ENCODE measurements at places on chromosomes 3 and 15. TPM values are rescaled to one million over a fixed set of nuclear protein-coding genes. Genes with fewer than 3 reads are reported as not detected.
A peak's percentile ranks its signal among the peaks of the same experiment; 100 is the strongest.

DNA sequence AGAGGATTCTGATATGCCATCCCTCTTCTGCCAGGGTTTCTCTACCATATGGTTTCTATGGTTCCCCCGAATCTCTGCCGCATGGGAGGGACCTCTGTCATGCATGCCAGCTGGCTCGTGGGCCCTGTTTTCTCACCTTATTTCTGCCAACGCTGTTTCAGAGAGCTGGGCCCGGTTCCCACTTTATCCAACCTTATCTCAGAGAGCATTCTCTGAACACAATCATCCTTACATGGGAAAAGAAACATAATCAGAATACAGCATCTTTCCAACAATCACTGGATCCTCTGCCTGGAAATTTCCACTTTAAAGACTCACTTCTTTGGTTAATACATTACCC lies 234.5 kb upstream of the ZBTB20 start:
- DNase-seq = peak; percentile 13
- no peak overlapping the region for H3K4me3 ChIP-seq
- no peaks in the 10 kb centered on the region for H3K4me1 ChIP-seq
- H3K27ac ChIP-seq = no peak overlapping the region
- H3K36me3 ChIP-seq = no peaks in the 10 kb centered on the region
- H3K27me3 ChIP-seq = no peaks in the 10 kb centered on the region

GRCh38 chr3:2934541-2934940 lies 175.6 kb downstream of the IL5RA start:
- H3K27me3 ChIP-seq = no peaks in the 10 kb centered on the region
- DNase-seq = no peak
- H3K27ac ChIP-seq = no peak overlapping the region
- no peaks in the 10 kb centered on the region for H3K4me1 ChIP-seq
- no peaks in the 10 kb centered on the region for H3K36me3 ChIP-seq
- H3K4me3 ChIP-seq = no peak overlapping the region

The MEIS2 gene
- total RNA-seq = 74.2 TPM

The TMF1 gene
- 27.3 TPM for total RNA-seq

GRCh38 chr3:107208100-107208499 lies 169.1 kb upstream of the CCDC54 start:
- H3K27me3 ChIP-seq = no peaks in the 10 kb centered on the region
- peak; percentile 56 for DNase-seq
- peaks cover 23% of the 10 kb centered on the region for H3K4me1 ChIP-seq

DNA sequence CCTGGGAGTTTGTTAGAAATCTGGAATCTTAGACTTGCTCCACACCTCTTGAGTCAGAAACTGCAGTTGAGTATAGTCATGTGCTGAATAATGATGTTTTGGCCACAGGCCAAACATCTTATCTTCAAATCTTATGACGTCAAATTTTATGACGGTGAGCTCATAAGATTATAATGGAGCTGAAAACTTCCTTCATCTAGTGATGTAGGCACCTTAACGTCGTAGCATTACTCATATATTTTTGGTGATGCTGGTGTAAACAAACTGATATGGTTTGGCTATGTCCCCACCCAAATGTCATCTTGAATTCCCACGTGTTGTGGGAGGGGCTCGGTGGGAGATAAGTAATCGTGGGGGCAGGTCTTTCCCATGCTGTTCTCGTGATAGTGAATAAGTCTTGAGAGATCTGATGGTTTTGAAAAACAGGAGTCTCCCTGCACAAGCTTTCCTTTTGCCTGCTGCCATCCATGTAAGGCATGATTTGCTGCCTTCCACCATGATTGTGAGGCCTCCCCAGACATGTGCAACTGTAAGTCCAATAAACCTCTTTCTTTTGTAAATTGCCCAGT lies 268.0 kb upstream of the PROK2 start:
- H3K27ac ChIP-seq = no peak overlapping the region
- no peaks in the 10 kb centered on the region for H3K36me3 ChIP-seq
- DNase-seq = no peak
- no peaks in the 10 kb centered on the region for H3K4me1 ChIP-seq

- peaks cover 10% of the 10 kb centered on the region for H3K4me1 ChIP-seq
- H3K36me3 ChIP-seq = no peaks in the 10 kb centered on the region
- H3K27ac ChIP-seq = no peak overlapping the region
- DNase-seq = no peak
These were observed 6.5 kb downstream of the RRP9 start for GRCh38 chr3:51934991-51935885.

The CCR3 gene
- total RNA-seq = not detected

The FANCD2 gene
- 4.0 TPM for total RNA-seq

The DUOXA2 gene
- total RNA-seq = 0.17 TPM

DNA sequence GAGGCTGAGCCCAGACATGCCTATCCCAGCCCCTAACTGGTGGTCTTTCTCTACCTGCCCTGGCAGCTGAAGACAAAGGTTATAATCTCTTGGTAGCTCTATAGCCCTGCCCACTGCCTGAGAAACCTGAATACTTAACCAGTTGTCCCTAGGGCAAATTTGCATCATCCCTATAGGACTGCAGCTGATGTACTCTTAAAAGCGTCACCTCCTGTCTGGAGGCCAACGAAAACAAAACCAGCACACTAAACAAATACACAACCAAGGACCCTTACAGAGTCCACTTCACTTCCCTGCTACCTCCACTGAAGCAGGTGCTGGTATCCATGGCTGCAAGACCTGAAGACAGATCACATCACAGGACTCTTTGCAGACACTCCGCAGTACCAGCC lies 98.0 kb downstream of the KCNAB1 start:
- no peak for DNase-seq
- H3K4me3 ChIP-seq = no peak overlapping the region
- no peaks in the 10 kb centered on the region for H3K27me3 ChIP-seq

The CAV3 gene
- total RNA-seq = not detected

DNA sequence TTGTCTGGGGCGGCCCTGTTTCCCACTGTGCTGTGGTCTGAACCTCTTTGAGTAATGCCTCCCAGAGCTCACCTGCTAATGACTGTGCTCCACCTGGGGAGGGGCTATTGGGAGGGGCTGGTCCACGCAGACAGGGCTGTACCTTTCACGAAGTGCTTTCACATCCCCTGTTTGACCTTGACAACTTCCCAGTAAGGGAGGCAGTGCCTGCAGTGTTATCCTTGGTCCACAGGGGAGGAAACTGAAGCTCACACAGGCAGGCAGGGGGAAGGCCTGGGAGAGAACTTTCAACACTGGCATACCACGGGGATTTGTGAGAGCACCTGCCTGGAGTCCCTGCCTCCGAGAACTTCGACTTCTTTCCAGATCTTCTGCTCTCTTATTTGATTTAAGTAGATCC lies 91.2 kb downstream of the CACNA1D start:
- no peaks in the 10 kb centered on the region for H3K36me3 ChIP-seq
- no peak overlapping the region for H3K4me3 ChIP-seq
- DNase-seq = no peak
- H3K27ac ChIP-seq = no peak overlapping the region
- H3K27me3 ChIP-seq = no peaks in the 10 kb centered on the region

DNA sequence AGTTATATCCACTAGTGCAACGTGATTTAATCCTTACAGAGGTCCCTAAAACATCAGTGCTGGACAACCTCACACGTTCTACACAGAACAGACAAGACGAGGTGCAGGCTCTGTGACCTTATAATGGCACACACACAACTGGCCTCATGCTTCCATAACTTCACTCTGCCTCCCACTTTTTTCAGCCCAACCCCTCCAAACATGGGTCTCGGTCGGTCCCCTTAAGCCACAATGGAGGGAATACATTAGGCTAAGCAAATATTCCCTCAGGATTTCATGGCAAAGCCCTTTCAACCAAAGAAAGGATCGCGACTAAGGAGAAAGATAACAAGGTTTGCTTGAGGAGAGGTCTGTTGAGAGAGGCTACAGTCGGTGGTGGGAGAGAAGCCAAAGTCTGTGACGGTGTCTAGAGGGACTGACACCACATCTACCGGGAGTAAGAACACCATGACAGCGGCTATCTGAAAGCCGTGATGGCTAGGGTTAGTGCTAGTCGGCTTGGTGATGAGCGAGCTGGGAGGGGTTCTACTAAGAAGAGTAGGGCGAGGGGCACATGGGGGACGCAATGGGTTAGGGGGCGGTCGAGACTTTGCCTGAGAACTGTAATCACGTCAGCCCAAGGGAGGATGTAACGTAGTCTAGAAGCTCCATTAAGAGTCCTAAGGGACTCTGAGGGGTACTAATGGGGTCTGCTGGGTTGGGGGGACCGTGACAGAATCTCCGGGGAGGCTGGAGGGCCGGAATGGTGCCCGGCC lies 1.0 kb downstream of the MYO9A start:
- H3K4me3 ChIP-seq = peak overlapping the region; percentile 92
- H3K4me1 ChIP-seq = peaks cover 19% of the 10 kb centered on the region
- DNase-seq = peak; percentile 42
- H3K27me3 ChIP-seq = no peaks in the 10 kb centered on the region

DNA sequence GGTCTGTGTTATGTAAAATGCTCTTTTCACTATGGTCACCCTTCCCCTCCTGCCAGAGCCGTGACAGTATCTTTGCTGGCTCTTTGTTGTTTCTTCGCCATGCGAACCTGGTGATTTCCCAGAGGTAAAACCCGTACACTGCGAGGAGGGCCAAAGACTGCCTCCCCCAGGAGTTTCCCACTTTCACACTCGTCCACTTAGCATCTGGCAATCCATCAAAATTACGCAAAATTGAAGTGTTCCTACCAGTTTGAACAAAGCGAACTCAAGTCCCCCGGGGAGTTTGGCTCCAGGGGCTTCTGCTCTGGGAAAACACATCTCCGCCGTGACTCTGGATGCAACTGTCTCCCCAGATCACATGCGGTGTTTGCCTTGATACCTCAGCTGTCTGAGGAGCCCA lies 239.9 kb downstream of the FAM43A start:
- H3K4me3 ChIP-seq = no peak overlapping the region
- H3K27me3 ChIP-seq = no peaks in the 10 kb centered on the region
- DNase-seq = no peak
- H3K27ac ChIP-seq = no peak overlapping the region

- DNase-seq = no peak
- H3K27ac ChIP-seq = no peak overlapping the region
- no peaks in the 10 kb centered on the region for H3K36me3 ChIP-seq
- H3K4me1 ChIP-seq = no peaks in the 10 kb centered on the region
- H3K4me3 ChIP-seq = no peak overlapping the region
These were observed 65.3 kb upstream of the NANOGP8 start for GRCh38 chr15:35150361-35150760.

GRCh38 chr3:18033581-18034108 lies 291.2 kb upstream of the TBC1D5 start:
- no peaks in the 10 kb centered on the region for H3K4me1 ChIP-seq
- H3K27me3 ChIP-seq = no peaks in the 10 kb centered on the region
- no peaks in the 10 kb centered on the region for H3K36me3 ChIP-seq
- DNase-seq = no peak
- H3K4me3 ChIP-seq = no peak overlapping the region

DNA sequence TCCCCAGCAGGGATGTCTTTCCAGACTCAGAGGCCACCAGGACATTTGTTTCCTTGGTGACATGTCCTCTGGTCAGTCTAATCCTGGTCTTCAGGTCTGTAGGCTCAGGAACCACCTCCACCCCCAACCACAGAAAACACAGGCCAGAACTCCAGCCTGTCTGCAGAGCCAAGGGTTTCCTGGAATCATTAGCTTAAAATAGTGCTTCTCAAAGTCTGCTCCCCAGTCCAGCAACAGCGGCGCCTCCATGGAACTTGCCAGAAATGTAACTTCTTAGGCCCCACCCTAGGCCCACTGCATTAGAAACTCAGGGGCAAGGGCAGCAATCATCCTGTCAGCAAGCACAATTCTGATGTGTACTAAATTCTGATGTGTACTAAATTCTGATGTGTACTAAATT lies 20.0 kb downstream of the SLC28A1 start:
- no peaks in the 10 kb centered on the region for H3K27me3 ChIP-seq
- H3K4me3 ChIP-seq = no peak overlapping the region
- H3K4me1 ChIP-seq = peaks cover 19% of the 10 kb centered on the region
- no peak overlapping the region for H3K27ac ChIP-seq
- no peak for DNase-seq

- H3K27me3 ChIP-seq = no peaks in the 10 kb centered on the region
- DNase-seq = no peak
- no peaks in the 10 kb centered on the region for H3K4me1 ChIP-seq
- no peak overlapping the region for H3K4me3 ChIP-seq
- H3K27ac ChIP-seq = no peak overlapping the region
- H3K36me3 ChIP-seq = no peaks in the 10 kb centered on the region
These were observed 28.7 kb upstream of the HCN4 start for GRCh38 chr15:73397461-73397860.

The CMC1 gene
- 19.5 TPM for total RNA-seq

The ARL14 gene
- 0.19 TPM for total RNA-seq

GRCh38 chr15:23645371-23646164 lies 2.1 kb downstream of the MAGEL2 start:
- no peak overlapping the region for H3K4me3 ChIP-seq
- no peak for DNase-seq
- H3K27ac ChIP-seq = no peak overlapping the region
- peaks cover 10% of the 10 kb centered on the region for H3K27me3 ChIP-seq

- H3K27me3 ChIP-seq = no peaks in the 10 kb centered on the region
- H3K27ac ChIP-seq = no peak overlapping the region
- H3K36me3 ChIP-seq = no peaks in the 10 kb centered on the region
- H3K4me1 ChIP-seq = no peaks in the 10 kb centered on the region
- no peak overlapping the region for H3K4me3 ChIP-seq
These were observed 503.0 kb downstream of the NTRK3 start for GRCh38 chr15:87753539-87753938.

The HIGD2B gene
- not detected for total RNA-seq

The TMEM266 gene
- total RNA-seq = 23.1 TPM

The XCR1 gene
- total RNA-seq = not detected

- peak overlapping the region; percentile 93 for H3K27ac ChIP-seq
- H3K36me3 ChIP-seq = peaks cover 19% of the 10 kb centered on the region
- H3K4me1 ChIP-seq = peaks cover 34% of the 10 kb centered on the region
- no peak for DNase-seq
- no peaks in the 10 kb centered on the region for H3K27me3 ChIP-seq
These were observed 901 bp downstream of the ICE2 start for GRCh38 chr15:60477916-60478565.

GRCh38 chr3:181630853-181631252 lies 80.9 kb upstream of the SOX2 start:
- H3K4me3 ChIP-seq = no peak overlapping the region
- no peaks in the 10 kb centered on the region for H3K27me3 ChIP-seq
- no peaks in the 10 kb centered on the region for H3K4me1 ChIP-seq
- H3K36me3 ChIP-seq = no peaks in the 10 kb centered on the region
- H3K27ac ChIP-seq = no peak overlapping the region
- no peak for DNase-seq

- no peak overlapping the region for H3K4me3 ChIP-seq
- H3K27ac ChIP-seq = no peak overlapping the region
- H3K4me1 ChIP-seq = peaks cover 33% of the 10 kb centered on the region
- H3K27me3 ChIP-seq = no peaks in the 10 kb centered on the region
- no peak for DNase-seq
- no peaks in the 10 kb centered on the region for H3K36me3 ChIP-seq
These were observed 1.4 kb downstream of the STARD9 start for GRCh38 chr15:42576776-42577175.

The GOLGA6L7 gene
- total RNA-seq = not detected

The CD86 gene
- total RNA-seq = 12.9 TPM

The CFAP91 gene
- 7.8 TPM for total RNA-seq

The STOML1 gene
- 22.0 TPM for total RNA-seq

GRCh38 chr3:129123314-129124060 lies 1.9 kb upstream of the RAB43 start:
- peaks cover 14% of the 10 kb centered on the region for H3K4me1 ChIP-seq
- DNase-seq = no peak
- no peaks in the 10 kb centered on the region for H3K36me3 ChIP-seq
- no peak overlapping the region for H3K27ac ChIP-seq
- no peak overlapping the region for H3K4me3 ChIP-seq

The GOLIM4 gene
- total RNA-seq = 20.4 TPM
